D341Med (cell line): ENCODE measurements at places on chromosomes 4 and X.

GRCh38 chr4:119111296-119111695 lies 24.3 kb upstream of the MYOZ2 start:
- DNase-seq: no peak

DNA sequence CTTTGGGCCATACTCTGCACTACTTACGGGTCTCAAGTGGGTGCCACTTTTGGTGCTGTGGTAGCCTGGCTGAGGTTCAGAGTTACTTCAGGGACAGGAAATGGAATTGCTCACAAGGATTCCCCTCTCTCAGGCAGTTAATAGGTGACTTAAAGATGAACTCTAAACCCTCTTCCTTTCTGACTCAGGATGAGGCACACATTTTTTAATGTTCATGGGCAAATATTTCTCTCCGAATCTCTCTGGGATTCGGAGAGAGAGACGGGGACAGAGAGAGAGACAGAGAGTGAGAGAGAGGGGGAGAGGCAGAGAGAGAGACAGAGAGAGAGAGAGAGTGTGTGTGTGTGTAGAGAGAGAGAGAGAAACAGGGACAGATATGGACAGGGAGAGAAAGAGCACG lies 79.8 kb downstream of the NYX start:
- no peak for DNase-seq

DNA sequence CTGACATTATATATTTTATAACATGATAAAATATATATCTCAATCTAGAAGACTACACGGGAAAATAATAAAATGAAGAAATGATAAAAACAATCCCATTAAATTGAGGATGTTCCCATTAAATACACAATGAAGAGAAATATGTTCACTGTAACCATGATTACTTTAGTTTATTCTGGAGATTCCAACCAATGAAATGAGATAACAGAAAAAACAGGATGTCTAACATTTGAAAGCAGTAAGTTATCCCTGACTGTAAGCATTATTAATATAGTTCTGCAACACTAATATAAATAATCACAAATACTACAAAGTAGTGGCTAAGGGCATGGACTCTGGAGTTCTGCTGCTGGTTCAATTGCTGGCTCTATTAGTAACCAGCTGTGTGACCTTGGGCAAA lies 169.4 kb downstream of the RNF150 start:
- no peak for DNase-seq

DNA sequence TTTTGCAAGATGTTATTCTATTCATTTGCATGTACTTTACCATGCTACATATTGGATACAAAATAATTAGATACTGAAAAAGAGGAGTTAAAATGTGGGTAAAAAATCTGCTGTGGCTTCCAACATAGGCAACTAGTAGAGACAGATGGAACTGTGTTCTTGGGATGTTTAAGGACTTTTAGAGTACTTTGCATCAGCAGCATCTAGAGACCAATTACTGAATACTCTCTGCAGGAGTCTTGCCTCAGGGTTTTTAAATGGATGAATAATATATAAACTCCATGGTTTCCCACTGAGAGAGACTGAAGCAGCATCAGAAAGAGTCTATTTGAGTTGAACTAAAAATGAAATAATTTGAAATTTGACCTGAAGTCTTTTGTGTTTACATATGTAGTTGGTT lies 676.7 kb downstream of the GALNTL6 start:
- no peak for DNase-seq

GRCh38 chrX:13808293-13808692 lies 8.6 kb downstream of the GPM6B start:
- DNase-seq: no peak

DNA sequence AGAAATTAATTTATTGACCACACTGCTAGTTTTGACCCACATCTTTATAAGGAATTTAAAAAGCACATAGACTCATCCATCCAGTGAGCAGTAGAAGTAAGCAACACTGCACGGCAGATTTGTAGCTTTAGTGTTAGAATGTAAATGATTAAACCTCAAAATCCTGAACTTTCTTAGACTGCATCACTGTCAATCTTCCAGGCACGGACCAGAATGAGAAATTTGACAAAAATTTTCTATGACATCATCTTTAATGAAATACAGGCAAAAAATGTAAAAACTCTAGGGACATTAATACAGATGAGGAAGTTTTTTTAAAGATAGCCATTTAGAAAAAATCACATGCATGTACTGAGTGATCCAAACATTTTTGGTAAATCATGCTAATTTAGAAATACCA lies 29.2 kb downstream of the NLGN4X start:
- no peak for DNase-seq

- no peak for DNase-seq
Measured at GRCh38 chr4:89136525-89136924, 25.2 kb downstream of the TIGD2 start.

DNA sequence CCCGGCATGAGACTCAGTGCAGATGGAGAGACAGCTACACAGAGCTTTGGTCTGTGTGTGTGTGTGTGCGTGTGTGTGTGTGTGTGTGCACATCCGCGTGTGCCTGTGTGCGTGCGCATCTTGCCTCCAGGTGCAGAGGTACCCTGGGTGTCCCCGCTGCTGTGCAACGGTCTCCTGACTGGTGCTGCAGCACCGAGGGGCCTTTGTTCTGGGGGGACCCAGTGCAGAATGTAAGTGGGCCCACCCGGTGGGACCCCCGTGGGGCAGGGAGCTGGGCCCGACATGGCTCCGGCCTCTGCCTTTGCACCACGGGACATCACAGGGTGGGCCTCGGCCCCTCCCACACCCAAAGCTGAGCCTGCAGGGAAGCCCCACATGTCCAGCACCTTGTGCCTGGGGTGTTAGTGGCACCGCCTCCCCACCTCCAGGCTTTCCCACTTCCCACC lies 14.3 kb downstream of the FGFR3 start:
- no peak for DNase-seq

DNA sequence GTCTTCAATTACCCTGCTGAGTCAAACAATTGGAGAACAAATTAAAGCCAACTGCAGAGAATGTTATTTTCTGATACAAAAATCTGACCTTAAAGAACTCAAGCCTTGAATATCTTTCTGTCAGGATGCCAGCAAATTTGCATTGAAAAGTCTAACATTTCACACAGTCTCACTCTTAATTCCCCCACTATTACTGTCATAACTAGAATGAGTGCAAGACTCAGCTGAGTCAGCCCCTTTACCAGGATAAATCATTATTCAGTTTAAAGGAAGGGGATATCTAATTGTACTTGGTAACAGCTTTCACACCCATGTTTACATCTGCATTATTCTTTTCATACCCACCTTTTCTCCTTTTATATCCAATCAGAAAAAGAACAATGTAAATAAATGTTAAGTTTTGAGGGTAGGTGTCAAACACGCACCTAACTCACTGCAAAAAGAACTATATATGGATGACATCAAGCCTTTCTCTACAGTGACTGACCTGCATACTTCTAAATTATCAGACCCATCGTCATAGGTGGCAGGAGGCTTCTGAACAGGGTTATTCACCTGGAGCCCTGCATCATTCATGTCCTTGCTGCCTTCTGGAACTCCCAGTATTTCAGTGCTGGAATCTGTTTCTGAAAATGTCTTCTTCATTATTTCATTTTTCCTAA lies 117.4 kb downstream of the TMA16 start:
- no peak for DNase-seq

DNA sequence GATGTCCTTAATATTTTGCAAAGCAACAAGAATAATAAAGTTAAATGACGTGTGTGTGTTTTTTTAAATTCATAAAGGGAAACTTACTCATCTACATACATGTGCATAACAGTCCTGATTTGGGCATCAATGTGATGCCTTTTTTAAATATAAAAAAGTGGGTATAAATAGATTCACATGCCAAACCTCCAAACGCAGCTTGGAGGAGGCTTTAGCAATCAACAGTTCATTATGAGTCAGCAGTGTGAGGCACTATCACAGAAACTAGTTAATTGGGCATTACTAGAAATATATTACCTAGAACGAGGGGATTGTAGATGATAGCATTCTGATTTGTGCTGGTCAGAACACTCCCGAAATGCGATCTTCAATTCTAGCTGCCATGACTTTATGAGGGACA lies 115.1 kb downstream of the HS6ST2 start:
- DNase-seq: no peak

- no peak for DNase-seq
Measured at GRCh38 chr4:95472534-95472933, 76.2 kb downstream of the UNC5C start.

GRCh38 chr4:8281519-8282133 lies 12.1 kb downstream of the HTRA3 start:
- no peak for DNase-seq
